Endothelial cell (in vitro differentiated cells): ENCODE measurements at places on chromosomes 2 and 18.

DNA sequence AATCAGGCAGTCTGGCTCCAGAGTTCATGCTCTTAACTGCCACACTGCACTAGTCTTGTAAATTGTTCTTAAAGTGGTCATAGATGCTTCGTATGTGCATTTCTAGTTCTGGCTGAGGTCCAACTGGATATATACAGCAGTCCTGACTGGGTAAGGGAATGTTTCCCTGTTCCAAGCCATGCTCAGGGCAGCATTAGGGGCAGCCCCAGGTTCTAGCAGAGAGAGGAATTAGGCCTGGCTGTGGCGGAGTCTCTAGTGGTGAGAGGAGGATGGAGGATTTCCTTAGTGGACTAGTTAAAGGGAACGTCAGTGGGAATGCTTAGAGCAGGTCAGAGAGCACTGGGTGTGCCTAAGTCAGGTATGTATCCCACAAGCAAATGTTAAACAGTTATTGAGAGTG is 28.0 kb downstream of the UBE2E3 start:
- H3K4me1 ChIP-seq = peaks cover 16% of the 10 kb centered on the region
- peaks cover 2% of the 10 kb centered on the region for H3K27me3 ChIP-seq
- no peak overlapping the region for H3K4me3 ChIP-seq
- peak; percentile 12 for DNase-seq

GRCh38 chr2:157441072-157441454 is 2.8 kb downstream of the CYTIP start:
- H3K36me3 ChIP-seq = no peaks in the 10 kb centered on the region
- no peak overlapping the region for H3K27ac ChIP-seq
- H3K4me1 ChIP-seq = no peaks in the 10 kb centered on the region
- no peak for DNase-seq
- H3K4me3 ChIP-seq = no peak overlapping the region

GRCh38 chr2:223599640-223600380 is 2.4 kb downstream of the SCG2 start:
- H3K36me3 ChIP-seq = no peaks in the 10 kb centered on the region
- no peaks in the 10 kb centered on the region for H3K27me3 ChIP-seq
- no peak for DNase-seq
- H3K27ac ChIP-seq = no peak overlapping the region
- no peak overlapping the region for H3K4me3 ChIP-seq

GRCh38 chr18:49901862-49902340 is 88.6 kb upstream of the ACAA2 start:
- H3K27ac ChIP-seq = no peak overlapping the region
- peaks cover 10% of the 10 kb centered on the region for H3K4me1 ChIP-seq
- H3K27me3 ChIP-seq = peaks cover 6% of the 10 kb centered on the region
- no peak for DNase-seq

DNA sequence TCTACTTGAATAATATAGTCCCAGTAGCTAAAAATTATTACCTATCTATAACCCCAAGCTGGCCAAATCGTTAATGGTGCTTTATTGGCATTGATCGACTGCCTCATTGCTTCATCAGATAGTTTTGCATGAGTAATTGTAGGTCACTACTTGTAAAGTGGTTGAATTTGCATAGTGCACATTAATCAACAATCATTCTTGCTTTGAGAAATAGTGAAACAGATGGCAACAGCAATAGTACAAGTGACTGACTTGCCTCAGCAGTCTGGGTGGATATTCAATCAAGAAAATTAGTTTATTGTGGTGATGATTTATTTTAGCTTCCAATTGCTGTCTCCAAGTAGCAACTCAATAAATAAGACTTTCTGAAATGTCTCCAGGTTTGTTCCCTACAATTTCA is 117.8 kb upstream of the NRXN1 start:
- no peaks in the 10 kb centered on the region for H3K36me3 ChIP-seq
- no peak overlapping the region for H3K27ac ChIP-seq
- H3K4me1 ChIP-seq = no peaks in the 10 kb centered on the region
- peaks cover 3% of the 10 kb centered on the region for H3K27me3 ChIP-seq

GRCh38 chr2:98803405-98804264 is 72.7 kb upstream of the MGAT4A start:
- no peak overlapping the region for H3K27ac ChIP-seq
- H3K36me3 ChIP-seq = peaks cover 4% of the 10 kb centered on the region
- no peak for DNase-seq
- H3K4me3 ChIP-seq = no peak overlapping the region
- peaks cover 15% of the 10 kb centered on the region for H3K4me1 ChIP-seq
- peaks cover 1% of the 10 kb centered on the region for H3K27me3 ChIP-seq

DNA sequence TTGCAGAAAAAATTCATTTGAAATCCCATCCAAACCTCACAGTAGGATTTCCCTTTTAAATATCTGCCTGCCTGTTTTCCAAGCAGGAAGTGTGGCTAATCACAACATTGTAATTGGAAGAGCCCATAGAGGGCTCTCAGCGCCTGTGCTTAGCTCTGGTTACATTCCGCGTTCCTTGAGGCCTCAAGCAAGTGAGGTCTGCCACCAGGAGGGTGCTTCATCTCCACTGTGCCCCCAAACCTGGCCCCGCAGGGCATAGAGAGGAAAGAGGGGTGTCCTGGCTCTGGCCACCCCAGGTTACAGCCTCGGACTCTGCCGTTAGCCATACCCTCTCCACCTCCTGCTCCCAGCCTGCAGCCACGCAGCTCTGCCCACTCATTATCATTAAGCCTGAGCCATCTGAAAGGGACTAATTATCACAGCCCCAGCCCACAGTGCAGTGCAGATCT is 214.8 kb downstream of the SP3 start:
- peak; percentile 22 for DNase-seq
- peaks cover 24% of the 10 kb centered on the region for H3K4me1 ChIP-seq
- H3K27me3 ChIP-seq = no peaks in the 10 kb centered on the region
- H3K4me3 ChIP-seq = no peak overlapping the region

DNA sequence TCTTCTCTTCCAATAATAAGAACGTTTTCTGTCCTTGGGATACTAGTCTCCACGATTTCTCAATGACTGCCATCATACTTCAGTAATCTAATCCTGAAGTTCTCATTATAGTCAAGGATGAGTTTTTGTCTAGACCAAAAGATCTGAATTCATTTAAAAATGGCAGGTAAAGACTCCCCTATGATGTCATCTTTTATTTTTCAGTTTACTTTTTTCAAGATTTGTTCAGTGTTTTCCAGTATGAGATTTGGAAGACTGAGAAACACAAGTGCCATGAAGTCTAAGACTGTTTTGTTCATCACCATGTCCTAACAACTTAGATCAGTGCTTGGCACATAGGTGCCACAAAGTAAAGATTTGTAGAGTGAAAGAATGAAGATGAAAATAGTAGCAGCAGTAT is 35.8 kb upstream of the PPP4R3B start:
- no peak overlapping the region for H3K27ac ChIP-seq
- no peaks in the 10 kb centered on the region for H3K27me3 ChIP-seq
- peaks cover 17% of the 10 kb centered on the region for H3K36me3 ChIP-seq
- H3K4me3 ChIP-seq = no peak overlapping the region
- no peaks in the 10 kb centered on the region for H3K4me1 ChIP-seq

- H3K27me3 ChIP-seq = peaks cover 4% of the 10 kb centered on the region
- H3K4me3 ChIP-seq = no peak overlapping the region
- peaks cover 6% of the 10 kb centered on the region for H3K4me1 ChIP-seq
These were observed 129.2 kb downstream of the KLHL29 start for GRCh38 chr2:23513872-23514793.

- no peak overlapping the region for H3K4me3 ChIP-seq
- no peaks in the 10 kb centered on the region for H3K27me3 ChIP-seq
- no peaks in the 10 kb centered on the region for H3K36me3 ChIP-seq
- H3K27ac ChIP-seq = no peak overlapping the region
- DNase-seq = no peak
These were observed 529.8 kb upstream of the VRK2 start for GRCh38 chr2:57516698-57517340.

DNA sequence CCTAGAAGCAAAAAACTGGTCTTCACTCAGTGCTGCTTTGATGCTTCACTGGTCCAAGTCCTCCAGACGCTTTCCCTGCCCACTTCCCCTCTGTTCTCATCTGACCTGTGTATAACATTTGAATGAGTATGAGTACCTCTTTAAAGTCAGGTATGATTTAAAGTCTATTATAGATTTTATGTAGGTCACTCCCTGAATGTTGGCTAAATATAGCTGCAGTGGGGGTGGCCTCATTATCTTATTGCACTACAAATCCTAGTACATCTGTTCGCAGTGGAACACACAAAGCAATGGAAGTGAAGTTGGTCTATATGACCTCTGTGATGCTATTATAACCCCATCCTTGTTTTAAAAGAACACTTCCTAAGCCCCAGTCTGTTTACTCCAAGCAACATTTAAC is 33.2 kb downstream of the ARHGEF33 start:
- H3K36me3 ChIP-seq = no peaks in the 10 kb centered on the region
- H3K27ac ChIP-seq = no peak overlapping the region
- DNase-seq = no peak
- H3K4me3 ChIP-seq = no peak overlapping the region

DNA sequence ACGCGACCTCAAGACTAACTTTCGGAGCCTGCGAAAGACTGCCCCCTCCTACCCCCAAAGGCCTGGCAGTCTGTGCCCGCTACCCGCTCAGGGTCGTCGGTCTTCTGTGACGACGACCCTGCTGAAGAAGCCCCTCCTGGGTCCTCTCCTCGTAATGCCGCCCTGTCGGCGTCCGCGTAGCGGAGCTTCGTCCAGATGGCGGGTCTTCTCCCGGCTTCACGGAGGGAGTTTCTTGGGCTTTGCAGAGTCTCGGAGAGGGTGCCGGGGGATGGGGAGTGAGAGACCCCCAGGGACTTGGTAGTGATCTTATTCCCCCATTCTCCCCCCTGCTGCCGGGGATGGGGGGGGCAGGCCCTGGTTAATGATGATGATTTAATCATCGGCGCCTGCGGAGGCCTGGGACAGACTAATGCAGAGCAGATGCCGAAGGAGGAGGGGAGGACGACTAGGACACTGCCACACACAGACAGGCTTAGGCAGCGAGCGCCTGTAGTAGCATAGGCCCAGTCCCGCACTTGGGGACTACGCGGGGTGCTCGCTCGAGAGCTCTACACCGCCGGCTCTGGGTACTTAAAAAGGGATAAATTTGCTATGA is 528 bp upstream of the PCGF1 start:
- peaks cover 16% of the 10 kb centered on the region for H3K36me3 ChIP-seq
- peak; percentile 25 for DNase-seq
- H3K4me1 ChIP-seq = peaks cover 30% of the 10 kb centered on the region
- peaks cover 37% of the 10 kb centered on the region for H3K27me3 ChIP-seq
- H3K4me3 ChIP-seq = peak overlapping the region; percentile 100

DNA sequence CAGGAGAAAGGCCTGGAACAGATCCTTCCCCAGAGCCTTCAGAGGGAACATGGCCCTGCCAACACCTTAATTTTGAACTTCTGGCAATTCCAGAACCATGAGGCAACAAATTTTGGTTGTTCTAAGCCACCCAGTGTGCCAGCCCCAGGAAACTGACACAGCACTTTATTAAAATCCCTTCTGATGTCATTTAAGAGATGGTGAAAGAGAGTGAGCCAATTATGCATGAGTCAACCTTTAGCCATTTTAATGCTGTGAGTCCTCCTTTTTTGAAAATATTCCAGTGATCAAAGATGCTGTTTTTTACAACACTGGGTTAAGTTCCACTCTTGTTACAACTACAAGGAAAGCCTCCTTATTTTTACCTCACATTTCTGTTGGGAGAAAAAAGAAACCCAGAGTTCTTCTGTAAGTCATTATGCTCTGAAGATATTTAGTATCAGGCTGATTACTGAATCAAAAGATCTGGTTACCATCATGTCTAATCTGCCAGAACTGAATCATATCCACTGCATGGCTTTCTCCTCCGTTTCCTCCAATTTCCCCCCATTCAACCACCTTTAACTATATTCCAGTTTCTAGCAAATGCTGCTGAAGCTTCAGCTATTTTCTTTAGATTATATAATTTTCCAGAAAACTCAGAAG is 235.4 kb downstream of the TXNL1 start:
- no peak overlapping the region for H3K4me3 ChIP-seq
- H3K36me3 ChIP-seq = no peaks in the 10 kb centered on the region
- no peaks in the 10 kb centered on the region for H3K27me3 ChIP-seq
- no peak for DNase-seq
- H3K27ac ChIP-seq = no peak overlapping the region

DNA sequence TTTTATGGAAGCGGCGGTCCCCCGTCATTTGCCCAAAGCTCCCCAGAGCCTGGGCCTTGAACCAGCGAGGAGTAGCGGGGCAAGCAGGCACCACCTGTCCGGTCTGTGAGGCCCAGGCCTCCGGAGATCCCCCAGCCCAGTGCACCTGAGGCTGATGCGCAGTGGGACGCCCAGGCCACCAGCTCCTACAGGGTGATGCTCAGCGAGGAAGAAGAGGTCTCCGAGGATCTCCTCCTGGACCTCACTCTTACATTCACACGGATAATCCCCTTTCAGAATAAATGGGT is 220.2 kb downstream of the NDUFA10 start:
- H3K4me1 ChIP-seq = peaks cover 12% of the 10 kb centered on the region
- no peak overlapping the region for H3K4me3 ChIP-seq
- no peak for DNase-seq
- no peaks in the 10 kb centered on the region for H3K36me3 ChIP-seq
- peaks cover 8% of the 10 kb centered on the region for H3K27me3 ChIP-seq

DNA sequence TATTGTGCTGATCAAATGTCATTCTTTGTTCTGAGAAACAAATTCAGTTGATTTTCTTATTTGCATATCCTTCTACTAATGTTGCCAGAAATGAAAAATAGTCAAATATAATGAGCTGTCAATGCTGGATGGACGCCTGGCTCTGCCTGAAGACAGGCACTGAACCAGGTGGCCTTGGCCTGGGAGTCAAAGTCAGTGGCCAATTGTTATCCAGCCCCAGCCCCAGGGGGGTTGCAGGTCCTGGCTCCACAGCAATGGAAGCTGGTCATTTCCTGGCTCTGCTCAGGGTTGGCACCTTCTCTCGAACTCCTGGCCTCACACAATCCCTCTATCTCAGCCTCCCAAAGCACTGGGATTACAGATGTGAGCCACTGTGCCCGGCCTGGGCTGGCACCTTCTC is 176.8 kb upstream of the GLI2 start:
- peaks cover 23% of the 10 kb centered on the region for H3K27me3 ChIP-seq
- no peak overlapping the region for H3K4me3 ChIP-seq
- DNase-seq = no peak
- peaks cover 7% of the 10 kb centered on the region for H3K4me1 ChIP-seq
- H3K27ac ChIP-seq = no peak overlapping the region

- no peak overlapping the region for H3K27ac ChIP-seq
- H3K4me3 ChIP-seq = no peak overlapping the region
- H3K27me3 ChIP-seq = peaks cover 2% of the 10 kb centered on the region
- H3K4me1 ChIP-seq = peaks cover 13% of the 10 kb centered on the region
- H3K36me3 ChIP-seq = peaks cover 12% of the 10 kb centered on the region
These were observed 34.8 kb downstream of the LBH start for GRCh38 chr2:30266051-30266621.

GRCh38 chr2:3585261-3586109 is 9.4 kb upstream of the COLEC11 start:
- no peak for DNase-seq
- H3K27me3 ChIP-seq = no peaks in the 10 kb centered on the region
- no peak overlapping the region for H3K27ac ChIP-seq
